HTR-8/SVneo (cell line): ENCODE measurements at places on chromosomes 6 and 20.

DNA sequence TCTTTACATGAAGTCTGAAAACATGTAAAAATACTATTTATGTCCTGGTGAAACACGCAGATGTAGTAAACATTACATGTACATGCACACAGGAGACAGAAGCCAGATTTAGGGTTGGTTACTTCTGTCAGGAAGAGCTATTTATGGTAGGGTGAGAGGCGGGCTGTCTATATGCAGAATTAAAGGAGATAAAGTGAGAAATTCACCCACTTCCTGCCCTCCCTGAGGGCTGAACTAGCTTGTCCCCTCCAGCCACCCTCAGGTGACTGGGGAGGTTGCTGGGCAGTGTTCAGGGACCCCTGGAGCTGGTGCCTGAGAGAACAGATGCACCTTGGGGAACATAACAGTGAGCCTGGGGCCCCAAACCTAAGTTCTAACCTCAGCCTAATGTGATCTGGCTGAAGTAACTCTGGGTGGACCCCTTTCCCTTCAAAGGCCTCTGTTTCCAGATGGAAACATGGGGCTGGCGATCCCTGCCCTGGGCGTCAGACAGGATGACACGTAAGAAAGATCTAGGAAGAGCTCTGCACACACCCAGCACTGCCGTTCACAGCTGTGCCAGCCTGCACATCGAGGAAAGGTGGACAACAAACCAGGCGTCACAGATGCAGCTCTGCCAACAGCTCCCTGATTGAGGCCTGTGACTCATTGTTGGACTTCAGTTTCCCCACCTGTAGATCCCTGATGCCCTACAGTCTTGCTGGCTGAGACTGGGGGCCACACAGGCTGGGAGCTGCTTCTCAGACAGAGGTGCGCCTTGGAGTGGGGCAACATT is 1.3 kb downstream of the PI16 start:
- no peak for DNase-seq

DNA sequence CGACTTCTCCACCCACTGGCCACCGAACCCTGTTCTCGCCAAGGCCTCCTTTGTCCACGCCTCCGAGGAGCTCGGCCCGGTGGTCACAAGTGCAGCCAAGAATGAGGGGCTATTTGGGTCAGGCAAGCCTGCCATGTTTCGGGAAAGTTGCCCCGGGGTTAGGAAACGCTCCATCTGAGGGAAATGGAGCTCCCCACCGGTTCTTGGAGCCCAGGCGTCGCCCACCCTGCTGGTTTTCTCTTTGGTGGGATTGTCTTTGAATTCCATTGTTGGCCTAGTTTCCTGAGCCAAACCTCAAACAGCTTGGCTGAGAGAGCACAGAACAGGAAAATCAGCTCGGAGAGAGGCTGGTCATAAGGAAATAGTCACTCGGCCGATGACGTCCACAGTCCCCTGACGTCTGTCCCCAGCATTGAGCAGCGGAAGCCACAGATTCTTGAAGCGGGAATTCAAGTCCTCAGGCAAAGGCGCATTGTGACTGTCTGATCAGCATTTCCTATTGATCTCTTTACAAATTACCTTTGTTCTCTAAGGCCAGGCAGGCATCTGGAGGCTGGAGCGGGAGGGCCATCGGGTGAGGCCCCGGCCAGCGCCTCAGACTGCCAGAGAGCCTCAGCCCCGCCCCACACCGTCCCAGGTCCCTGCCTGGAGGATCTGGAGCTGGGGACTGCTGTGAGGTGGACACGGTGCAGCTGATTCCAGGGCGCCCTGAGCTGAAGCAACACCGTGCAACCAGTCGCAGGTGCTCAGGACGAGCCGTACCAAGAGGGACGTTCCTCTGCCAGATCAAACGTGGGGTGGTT is 138.6 kb downstream of the DLL1 start:
- DNase-seq = no peak

- no peak for DNase-seq
These were observed 124.9 kb downstream of the GJA10 start for GRCh38 chr6:90019216-90019615.

DNA sequence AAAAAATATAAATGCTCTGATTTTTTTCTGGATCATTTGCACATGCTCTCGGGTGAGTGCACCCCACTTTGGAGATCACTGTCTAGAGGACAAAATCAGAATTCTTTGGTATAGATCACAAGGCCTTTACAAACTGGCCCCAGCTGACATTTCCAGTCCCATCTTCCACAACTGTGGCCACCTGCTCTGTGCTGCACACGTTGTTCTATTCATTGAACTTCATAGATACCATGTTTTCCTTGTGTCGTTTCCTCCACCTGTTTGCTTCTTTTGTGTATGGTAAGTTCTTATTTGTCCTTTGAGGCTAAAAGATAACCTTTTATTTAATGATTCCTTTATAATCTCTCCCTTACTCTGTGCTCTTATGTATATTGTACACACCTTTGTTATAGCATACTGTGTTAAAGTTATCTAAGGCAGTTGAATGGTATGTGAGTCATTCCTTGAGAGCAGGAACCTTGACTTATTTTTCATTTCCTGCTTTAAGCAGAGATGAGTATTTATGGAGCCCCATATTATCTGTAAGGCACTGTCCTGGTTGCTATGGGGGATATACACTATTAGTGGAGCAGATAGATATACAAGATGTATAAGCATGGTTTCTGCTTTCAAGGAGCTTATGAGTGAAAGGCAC is 12.0 kb upstream of the SLC17A5 start:
- no peak for DNase-seq

GRCh38 chr20:35151736-35152135 is 4.6 kb upstream of the EDEM2 start:
- no peak for DNase-seq

DNA sequence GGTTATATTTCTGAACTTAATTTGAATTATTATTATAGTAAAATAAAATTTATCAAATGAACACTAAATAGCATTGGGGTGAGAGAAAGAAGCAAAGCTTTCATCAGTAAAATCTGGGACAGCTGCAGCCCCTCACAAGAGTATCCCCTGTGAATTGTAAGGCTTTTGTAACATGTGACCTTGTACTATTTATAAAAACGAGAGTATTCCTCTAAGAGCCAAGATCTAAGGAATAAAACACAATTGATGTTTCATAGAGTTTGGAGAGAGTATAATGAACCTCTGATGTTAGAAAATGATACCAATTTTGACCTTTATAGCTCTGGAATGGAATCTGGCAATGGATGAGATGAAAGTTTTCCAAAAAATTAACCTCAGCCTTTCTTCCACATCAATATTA is 617.2 kb upstream of the ID4 start:
- DNase-seq = no peak

- no peak for DNase-seq
These were observed 567.6 kb upstream of the MMS22L start for GRCh38 chr6:97850458-97851212.

DNA sequence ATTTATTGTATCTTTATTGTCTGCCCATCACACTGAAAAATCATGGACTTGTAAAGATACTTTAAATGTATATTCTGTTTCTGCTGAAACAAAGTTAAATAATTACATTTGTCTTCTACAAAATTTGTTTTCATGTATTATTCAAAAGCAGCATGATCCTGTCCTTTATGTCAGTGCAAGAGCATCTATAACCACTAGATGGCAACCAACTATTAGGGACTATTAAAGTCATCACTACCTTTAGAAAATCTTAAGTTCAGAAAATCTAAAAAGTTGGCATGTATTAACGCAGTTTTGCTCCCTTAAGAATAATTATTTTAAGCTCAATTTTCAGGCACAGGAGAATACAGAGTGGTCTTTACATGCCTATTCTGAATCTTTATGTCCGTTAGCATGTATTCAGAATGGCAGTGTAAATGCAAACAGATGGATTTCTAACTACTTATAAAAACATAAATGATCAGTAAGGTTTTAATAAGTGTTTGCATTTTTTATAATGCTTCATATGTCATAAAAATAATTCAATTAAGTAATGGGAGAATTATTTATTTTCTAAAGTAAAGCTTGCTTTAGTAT is 17.8 kb downstream of the TMEM30A start:
- DNase-seq = no peak

DNA sequence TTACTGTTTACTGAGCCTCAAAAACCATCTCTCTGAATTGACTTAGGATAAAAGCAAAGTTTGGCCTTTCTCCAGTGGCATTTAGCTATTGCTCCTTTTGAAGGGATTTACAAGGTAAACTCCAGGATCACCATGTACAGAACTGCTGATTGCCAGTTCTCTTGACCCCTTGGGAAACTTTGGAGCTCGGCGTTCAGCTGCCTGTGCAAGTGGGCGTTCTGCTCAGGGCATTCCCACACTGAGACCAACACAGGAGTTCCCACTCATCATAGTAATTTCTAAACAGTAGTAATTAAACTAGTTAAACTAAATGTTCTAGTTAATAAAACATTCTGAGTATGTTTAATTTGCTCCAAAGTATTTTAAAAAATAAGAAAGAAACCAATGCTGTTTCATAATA is 14.9 kb downstream of the KCNQ5 start:
- no peak for DNase-seq

DNA sequence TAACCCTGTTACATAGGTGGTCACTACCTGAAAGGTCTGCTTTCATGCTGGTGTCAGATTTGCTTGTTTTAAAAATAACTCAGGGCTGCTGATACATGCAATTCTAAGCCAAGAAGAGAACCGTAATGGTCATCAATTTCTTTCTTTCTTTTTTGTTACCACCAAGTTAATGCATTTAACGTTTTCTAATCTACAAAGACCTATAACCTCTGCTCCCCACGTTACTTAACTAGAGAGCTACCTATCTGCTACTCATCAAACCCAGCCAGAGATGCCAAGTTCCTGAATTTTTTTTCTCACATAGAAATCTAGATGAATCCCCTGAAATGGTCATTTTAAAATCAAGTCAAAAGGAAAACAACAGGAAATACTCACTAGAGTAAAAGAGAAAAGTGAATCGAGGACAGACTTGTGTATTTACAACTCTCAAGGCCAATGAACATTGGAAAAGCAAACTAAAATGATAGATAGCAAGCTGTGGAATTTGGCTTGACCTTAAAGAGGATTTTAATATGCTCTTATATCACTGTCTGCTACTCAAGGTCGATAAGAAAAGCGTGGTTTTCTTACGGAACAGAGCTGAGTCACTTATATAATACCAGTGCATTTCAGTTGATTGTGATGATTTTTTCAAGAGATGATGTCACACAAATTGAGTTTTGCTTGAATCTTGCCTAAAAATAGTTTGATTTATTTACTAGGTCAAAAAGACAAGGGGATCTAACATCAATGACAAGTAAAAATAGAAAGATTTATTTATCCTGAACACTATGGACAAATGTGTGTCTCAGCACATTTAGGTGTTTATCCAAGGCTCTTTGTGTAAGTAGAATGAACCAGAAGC is 67.9 kb downstream of the SGK1 start:
- DNase-seq = no peak

- DNase-seq = no peak
These were observed 66.8 kb downstream of the TBC1D7 start for GRCh38 chr6:13261464-13261994.

- DNase-seq = no peak
These were observed at the start of gene TREML2 for GRCh38 chr6:41200901-41201763. Gene TREML2, minus strand, starts transcription at chr6:41201149. Its CDS starts 141 bp downstream, at chr6:41201008.

DNA sequence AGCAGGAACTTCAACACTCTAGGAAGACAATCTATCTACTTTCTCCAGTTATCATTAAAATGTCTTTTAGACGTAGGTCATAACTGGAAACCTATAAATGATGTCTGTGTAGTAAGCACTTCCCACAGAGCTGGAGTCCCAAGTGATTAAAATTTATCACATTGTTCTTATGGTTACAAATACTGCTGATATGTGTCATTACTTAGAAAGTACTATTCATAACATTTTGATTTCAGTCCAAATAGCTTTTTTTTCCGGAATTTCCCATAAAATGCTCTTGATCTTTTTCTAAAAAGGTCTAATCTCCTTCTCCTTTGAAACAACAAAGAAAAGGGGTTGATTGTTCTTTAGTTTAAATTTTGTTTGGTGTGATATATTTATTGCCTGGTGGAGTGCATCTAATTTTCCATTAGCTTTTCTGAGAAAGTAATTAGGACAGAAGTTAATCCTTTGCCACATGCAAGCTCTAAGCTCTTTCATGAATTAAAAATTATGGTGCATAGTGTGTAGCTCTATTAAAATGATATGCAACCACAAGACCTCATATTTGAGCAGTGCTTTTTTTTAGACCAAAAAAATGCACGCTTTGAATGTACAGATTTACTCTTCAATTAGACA is 132.7 kb upstream of the TCF21 start:
- no peak for DNase-seq

DNA sequence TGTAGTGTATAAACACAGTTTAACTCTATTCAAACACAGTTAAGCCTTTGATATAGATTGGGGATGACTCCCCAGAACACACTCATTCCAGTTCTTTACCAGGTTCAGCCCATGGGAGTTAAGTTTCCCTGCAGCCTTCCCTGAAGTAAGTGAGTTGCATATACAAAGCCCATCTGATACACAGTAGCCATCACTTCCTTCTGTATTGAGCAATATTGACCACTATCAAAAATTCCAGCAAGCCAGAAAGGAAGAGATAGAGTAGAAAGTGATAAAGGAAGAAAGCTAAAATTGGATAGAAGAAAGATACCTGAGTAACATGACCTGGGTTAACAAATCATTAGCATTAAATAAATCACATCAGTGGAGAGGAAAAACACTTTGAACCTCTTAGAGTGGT is 34.6 kb downstream of the DEFB114 start:
- no peak for DNase-seq

DNA sequence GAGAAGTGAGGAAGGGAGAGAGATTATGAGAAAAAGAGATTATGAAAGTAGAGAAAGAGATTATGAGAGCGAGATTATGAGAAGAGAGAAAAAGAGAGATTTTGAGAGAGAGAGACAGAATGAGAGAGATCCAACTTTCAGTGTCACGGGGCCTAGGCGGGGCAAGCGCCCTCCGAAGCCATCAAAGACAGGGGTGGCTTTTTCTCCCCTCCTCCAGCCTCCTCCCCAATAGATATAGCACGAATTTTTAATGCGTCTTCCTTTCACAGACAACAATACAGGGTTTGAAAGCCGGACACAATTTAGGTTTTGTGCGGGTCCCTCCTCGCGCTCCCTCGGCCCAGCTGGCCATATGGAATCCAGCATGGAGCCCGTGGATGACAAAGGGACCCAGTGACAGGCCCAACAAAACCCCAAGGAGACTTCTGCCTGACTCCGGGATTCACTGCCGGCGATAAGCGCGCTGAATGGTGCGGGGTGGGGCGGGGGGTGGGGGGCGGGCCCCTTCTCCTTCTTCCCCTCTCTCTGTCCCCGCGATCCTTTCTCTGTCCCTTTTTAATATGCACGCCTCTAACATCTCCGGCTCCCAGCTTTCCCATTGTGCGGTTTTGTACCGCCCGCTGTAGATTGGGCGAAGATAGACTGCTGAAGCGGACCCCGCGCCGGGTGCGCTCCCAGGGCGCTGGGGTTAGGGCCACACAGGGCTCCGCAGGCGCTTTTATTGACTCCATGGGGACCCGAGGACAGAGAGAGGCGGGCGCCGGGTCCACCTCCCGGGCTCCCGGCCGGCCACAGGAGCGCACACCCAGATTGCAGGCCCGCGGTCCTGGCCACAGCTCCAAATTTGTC is 5.4 kb downstream of the NKX2-2 start:
- no peak for DNase-seq
